ENCODE measurements at places on chromosomes 16 and 17.

DNA sequence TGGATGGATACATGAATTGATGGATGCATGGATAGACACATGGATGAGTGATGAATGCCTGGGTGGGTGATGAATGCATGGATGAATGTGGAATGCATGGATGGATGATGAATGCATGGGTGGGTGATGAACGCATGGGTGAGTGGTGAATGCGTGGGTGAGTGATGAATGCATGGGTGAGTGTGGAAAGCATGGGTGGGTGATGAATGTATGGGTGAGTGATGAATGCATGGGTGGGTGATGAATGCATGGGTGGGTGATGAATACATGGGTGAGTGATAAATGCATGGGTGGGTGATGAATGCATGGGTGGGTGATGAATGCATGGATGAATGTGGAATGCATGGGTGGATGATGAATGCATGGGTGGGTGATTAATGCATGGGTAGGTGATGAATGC is 83.9 kb upstream of the HSBP1 start:
- DNase-seq = no peak

GRCh38 chr17:63153488-63153887 is 187.5 kb downstream of the TANC2 start:
- no peak for DNase-seq

DNA sequence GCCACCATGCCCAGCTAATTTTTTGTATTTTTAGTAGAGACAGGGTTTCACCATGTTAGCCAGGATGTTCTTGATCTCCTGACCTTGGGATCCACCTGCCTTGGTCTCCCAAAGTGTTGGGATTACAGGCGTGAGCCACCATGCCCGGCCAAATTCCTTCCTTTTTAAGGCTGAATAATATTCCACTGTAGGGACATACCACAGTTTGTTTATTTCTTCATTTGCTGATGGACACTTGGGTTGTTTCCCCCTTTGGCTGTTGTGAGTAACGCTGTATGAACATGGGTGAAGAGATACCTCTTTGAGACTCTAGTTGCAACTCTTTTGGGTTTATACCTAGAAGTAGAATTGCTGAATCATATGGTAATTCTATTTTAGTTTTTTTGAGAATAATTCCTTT is 13.1 kb upstream of the MGAT5B start:
- DNase-seq = no peak

DNA sequence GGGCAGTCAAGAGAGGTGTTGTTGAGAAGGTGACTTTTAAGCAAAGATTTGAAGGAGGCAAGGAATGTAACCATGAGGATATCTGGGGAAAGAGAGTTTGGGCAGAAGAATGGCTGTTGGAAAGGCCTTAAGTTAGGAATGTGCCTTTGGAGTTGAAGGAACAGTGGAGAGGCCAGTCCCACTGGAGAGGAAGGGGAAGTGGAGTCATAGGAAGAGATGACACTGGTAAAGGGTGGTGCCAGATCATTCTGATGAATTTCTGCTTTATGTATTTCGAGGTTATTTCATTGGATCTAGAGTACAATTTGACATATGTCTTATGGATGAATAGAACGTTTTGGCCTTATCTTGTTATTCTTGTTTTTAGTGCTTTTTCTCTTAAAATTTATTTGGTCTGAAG is 93.5 kb downstream of the WWP2 start:
- no peak for DNase-seq
